Stimulated activated CD4-positive, alpha-beta T cell treated with anti-CD3 and anti-CD28 coated beads, Interleukin-1b, Interleukin-23, amount 100 ng/mL, for 24 hours (primary cell): ENCODE measurements at places on chromosomes 16 and 17.

GRCh38 chr16:12160815-12161550, 184.4 kb downstream of the SNX29 start:
- DNase-seq = no peak

- DNase-seq = no peak
These were observed 786 bp downstream of the TMC7 start for GRCh38 chr16:18984435-18985005.

- no peak for DNase-seq
These were observed 7.1 kb downstream of the KRT13 start for GRCh38 chr17:41498276-41498675.

- DNase-seq = no peak
These were observed 5.7 kb upstream of the FN3K start for GRCh38 chr17:82729479-82730260.

DNA sequence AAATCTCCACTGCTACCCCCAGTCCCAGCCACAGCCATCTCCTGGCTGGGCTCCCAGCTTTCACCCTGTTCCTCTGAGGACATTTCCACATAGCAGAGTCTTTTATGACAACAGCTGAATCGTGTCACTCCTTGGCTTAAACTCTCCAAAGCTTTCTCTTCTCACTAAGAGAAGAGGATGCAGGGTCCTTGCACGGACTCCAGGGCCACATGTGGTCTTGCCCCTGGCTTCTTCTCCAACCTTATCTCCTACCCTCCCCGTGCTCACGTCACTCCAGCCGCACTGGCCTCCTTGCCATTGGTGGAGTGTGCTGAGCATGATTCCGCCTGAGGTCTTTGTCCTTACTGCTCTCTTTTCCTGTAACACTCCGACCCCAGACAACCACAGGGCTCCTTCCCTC, 39.9 kb upstream of the CCDC182 start:
- DNase-seq = no peak

- no peak for DNase-seq
These were observed 31.8 kb upstream of the APPBP2 start for GRCh38 chr17:60557805-60558204.
